Progenitor cell of endocrine pancreas (in vitro differentiated cells): ENCODE measurements at places on chromosomes 12 and 14.

GRCh38 chr14:88614218-88614907 lies 51.5 kb downstream of the ZC3H14 start:
- DNase-seq: no peak

DNA sequence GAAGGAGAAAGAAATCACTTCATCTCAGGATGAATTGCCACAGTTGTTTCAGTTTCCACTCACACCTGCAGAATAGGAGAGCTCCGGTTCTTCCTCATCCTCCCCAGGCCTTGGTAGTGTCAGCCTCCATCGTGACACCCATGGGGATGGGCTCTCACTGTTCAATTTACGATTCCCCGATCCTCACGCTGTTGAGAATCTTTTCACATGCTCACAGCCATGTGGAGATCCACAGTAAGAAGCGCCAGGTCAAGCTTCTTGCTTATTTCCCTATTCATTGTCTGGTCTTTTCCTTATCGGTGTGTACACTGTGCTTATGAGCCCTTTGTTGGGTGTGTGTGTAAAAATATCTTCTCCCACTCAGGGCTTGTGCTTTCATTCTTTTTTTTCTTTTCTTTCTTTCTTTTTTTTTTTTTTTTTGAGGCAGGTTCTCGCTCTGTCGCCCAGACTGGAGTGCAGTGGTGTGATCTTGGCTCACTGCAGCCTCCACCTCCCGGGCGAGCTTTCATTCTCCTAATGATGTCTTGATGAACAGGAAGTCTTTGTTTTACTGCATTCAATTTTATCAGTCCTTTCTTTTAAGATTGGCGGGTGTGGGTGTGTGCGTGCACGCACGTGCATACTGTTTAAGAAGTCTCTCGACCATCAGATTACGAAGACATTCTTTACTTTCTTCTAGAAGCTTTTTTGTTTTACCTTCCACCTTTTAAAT lies 21.5 kb downstream of the RIN3 start:
- no peak for DNase-seq

- DNase-seq: peak; percentile 24
These were observed 601 bp downstream of the KLC1 start for GRCh38 chr14:103629503-103630121.

GRCh38 chr14:32682214-32682613 lies 256.5 kb upstream of the NPAS3 start:
- no peak for DNase-seq

GRCh38 chr14:106511006-106511799 lies 984.8 kb downstream of the TMEM121 start:
- DNase-seq: no peak

DNA sequence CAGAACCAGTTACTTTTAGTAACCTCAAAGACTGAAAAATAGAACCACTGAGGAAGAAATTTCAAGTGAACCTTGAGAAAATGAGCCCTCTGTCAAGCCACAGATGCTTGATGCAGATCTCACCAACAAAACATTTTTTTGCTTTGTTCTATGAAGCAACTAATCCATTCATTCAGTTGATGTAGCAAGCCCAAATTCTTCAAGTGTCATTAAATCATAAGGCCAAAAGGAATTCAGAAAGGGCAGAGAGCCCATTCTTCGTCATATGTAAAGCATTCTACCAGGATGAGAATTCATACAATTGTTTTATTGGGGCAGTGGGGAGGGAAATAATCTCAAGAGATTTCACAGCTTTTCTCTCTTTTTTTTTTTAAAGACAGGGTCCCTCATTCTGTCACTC lies 218.0 kb upstream of the RGS6 start:
- DNase-seq: no peak

GRCh38 chr12:71665090-71665463 lies 976 bp downstream of the THAP2 start:
- DNase-seq: no peak

DNA sequence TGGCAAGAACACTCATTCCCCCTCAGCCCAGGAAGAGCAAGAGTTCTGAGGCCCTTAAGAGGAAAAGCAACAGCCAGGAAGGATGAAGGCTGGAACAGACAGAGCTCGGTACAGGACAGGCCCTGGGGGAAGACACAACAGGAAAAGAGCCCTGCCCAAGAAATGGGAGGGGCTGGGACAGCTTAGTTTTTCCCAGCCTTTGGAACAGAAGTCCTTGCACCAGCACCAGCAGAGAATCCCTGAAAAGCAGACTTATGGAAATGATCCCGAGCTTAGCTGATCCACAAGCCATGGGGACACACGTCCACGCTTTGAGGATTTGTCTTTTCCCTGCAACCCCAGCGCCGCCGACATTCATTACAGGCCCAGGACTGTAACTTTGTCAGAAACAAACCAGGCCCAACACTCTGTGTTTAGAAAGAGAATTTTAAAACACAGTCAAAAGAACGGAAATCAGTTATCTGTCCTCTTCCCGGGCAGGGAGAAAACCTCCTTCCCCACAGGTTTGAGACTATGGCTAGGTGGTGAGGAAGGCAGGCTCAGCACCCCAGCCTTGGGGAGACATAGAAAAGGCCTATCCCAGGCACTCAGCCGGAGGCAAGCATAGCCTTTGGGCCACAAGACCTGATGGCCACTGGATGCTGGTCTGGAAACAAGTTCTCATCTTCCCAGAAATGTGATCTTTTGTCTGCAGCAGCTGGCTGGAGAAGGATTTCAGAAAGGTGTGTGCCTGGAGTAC lies 4.0 kb upstream of the AVIL start:
- no peak for DNase-seq

DNA sequence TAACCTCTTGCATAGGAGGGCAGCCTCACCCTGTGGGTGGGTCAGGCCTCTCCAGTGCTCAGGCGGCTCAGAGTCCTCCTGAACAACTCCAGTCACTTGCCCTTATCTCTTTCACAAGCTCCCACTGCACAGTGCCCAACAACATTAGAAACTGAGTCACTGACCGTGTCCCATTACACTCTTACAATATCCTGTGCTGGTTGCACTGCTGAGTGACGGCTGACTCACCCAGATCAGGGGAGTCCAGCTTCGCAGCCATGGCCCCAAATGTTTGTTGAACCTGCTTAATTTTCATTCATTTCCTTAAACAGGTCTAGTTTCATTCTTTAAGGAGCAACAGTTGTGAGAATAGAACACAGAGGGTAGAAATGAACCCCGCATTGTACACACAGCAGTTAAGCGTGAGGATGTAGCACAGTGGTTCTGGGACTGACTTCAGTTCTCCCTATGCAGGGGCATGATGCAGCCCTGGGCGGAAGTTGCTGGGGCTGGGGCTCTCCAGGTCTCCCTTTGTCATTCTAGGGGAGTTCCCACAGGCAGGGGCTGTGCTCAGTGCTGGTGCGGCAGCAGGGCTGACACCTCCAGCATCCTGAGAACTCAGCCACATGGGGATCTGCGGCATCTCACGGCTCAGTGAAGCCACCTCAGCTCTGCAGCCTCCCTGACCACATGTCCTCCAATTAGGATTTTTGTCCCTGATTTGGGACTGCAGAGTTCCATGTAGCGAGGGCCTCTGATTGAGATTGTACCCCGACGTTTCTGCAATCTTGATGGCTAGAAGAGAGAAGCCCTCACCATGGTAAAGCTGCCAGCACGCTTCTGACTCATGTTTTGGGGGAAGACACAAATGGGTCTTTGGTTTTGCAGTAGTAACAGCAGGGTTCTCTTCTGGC lies 16.1 kb downstream of the GPR68 start:
- no peak for DNase-seq

DNA sequence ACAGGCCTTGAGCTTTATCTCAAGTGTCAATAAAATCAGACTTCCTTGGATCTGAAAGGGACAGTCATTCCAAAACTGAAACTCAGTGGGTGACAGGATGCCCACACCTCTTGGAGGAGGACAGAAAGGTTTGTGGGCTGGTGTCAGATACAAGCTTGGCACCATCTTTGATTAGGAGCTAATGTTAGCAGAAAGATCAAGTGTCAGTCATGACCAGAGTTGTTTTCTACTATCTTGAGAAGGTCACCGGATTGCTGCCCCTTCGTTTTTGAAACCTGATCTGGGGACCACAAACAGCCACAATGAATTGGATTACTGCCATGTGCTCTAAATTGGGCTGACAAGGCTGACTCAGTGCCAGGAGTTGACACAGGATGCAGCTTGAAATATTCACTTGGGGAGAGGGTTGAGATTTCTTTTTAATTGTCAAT lies 88.3 kb downstream of the OTOGL start:
- DNase-seq: no peak
